ENCODE measurements at places on chromosomes 16 and 17.

DNA sequence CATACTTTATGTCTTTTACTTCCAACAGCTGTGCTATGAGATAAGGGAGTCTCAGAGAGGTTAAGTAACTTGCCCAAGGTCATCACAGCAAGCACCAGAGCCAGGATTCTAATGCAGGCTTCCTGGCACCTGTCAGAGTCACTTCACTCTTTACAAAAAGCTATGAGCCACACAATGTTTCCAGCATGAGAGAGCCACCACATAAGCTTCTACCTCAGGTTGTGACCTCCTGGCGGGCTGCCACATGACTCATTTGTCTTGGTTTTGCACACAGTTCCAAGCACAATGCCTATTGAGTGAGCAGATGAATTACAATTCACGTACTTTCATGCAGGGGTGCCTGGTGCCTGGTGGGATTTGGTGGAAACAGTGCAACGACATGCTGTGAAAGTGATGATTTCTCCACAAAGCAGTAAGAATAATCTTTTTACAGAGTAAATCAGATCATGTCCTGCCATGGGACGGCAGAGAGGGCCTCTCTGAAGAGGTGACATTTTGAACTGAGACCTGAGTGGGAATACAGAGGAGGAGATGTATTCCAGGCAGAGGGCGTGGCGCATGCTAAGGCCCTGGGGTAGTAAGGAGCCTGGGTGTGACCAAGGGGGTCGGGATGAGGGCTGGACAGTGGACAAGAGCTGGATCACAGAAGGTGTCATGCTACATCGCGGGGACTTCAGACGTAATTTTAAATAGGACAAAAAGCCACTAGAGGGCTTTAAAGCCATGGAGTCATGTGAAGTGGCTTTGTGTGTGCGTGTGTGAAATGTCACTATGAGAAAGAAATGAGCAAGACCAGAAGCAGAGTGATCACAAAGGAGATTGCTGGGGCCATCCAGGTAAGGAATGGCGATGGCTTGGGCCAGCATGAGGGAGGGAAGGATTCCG lies 53.4 kb downstream of the CACNG3 start:
- no peak for DNase-seq

DNA sequence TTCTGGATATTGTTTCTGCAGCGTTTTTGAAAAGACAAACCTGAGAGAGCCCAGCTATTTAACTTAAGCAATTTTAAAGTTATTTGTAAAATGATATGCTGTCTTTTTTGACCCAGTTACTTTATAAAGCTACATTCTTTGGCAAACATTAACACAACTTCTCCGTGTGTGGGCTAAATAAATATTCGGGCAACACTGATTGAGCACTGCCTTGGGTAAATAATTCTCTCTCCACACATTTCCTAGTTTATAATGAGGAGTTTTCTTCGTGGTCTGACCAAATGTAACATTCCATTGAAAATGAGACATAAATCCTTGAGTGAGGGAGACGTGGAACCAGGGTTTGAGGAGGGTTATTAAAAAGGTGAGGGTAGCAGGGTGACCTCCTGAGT lies 142.8 kb downstream of the WWOX start:
- DNase-seq: no peak

DNA sequence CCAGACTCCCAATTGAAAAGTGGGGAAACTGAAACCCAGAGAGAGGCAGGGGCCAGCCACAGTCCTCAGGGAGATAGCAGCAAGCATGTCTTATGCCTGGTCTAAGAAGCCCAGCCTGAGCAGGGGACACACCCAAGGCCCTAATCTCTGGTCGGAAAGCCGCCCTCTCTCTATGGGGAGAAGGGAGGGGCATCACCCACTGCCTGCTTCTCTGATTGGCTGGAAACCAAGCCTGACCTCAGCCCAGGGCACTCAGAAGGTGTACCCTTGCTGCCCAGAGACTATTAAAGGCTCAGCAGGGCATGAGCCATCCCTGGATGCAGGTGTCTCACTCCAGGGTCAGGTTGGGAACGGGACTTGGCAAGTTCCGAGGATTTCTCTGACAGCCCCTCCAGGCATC lies 5.7 kb upstream of the KRT13 start:
- no peak for DNase-seq

DNA sequence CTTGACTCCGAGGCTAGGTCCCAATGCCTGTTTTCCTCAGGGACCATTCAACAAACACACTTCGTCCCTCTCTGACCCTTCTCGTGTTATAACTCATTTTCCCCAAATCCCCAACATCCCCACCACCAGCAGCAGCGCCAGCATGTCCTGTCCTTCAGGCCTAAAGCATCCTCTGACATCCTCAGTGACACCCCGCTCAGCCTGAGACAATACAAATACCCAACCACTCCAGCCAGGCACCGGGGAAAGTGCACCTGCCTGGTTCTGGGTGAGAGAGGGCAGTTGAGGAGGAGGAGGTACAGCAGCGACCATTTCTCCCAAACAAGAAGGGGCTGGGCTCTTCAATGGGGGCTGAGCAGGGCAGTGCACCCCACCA lies 4.7 kb downstream of the MNT start:
- no peak for DNase-seq

DNA sequence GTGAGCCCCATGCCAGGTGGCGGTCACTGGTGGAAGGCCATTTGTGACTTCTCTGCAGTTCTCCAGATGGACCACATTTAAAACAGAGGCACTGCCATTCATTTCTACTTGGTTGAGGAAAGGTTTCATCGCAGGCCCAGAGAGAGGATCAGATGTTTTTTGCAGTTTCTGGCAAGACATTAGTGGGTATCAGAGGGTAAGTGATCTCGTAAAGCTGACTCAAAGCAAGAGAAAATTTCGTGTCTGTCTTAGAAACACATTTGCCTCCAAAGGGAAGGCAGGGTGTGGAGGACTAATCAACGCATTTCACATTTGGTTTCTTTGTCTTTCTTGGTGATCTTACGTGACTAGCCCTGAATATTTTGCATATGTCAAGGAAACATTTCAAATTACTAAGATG lies 81.8 kb downstream of the PRKCB start:
- DNase-seq: no peak

DNA sequence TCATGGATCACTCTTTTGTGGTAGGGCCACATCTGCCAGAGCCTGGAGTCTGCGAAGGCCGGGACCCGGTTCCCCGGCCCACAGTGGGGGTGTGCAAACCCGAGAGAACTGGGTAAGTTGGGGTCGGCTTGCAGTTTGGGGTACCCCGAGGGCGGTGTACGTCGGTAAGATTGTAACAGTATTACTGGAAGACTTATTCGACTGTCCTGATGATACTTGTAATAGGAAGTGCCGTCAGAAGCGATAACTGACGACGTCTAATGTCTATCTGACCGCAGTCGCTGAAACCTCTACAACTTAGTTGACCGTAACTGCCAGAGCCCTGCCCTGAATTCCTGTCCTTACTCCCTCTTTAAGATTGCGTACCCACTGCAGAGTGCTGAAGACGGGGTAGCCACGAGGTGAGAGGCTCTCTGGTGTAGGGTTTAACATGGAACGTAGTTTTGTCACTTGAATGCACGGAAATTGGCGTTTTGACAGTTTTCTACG lies 24.0 kb downstream of the TRPV2 start:
- DNase-seq: no peak

DNA sequence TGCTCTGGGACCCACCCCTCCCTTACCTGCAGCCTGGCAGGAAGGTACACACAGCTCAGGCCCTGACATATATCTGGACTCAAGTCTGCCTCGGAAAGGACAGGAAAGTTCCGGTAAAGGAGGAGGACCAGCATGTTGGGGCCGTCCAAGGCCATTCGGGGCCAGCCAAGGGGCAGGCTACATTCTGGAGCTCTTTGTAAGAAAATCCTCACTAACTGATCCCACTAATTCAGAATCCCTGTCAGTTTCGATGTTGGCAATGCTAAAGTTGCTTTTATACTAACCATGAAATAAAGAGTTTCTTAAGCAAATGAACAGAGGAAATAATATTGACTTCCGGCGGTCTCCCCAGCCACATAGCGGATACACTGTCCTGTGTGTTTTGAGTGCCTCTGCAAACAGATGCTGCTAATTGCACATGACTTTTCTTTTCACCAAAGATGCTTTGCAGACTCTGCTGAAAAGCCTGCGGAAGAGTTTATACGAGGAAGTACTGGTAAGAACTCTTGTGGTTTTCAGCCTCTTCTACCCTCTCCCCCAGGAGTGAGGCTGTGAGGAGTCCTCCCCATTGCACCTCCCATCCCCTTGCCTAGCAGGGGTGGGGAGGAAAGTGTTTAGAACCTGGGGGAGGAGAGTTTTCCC lies 54.8 kb downstream of the PLXDC1 start:
- no peak for DNase-seq

- DNase-seq: no peak
These were observed 16.7 kb downstream of the SLC6A4 start for GRCh38 chr17:30218799-30219198.

GRCh38 chr17:53409588-53409987 lies 413.1 kb upstream of the KIF2B start:
- DNase-seq: no peak

All from NCI-H446 treated with DMSO at 0.1 percent for 48 hours (cell line).